ENCODE measurements at places on chromosomes 3 and 15.
A peak's percentile ranks its signal among the peaks of the same experiment; 100 is the strongest.

DNA sequence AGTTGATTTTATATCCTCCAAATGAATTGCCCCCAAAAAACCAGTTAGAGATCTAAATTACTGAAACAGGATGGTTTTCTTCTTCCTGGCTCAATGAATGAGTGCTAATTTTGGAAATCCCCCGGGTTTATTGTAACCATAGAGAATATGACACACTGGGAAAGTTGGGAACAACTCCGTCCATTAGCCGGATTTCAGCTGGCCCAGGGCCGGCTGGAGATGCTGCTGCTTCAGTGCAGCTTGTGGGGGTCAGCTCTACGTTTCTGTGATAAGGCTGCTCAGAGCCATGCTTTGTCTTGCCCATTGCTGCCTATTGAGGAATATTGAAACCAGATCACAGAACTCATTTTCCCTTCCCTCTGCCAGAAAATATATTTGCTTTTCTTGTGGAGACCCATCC lies 20.3 kb downstream of the GYG1 start:
- DNase-seq, result no peak

- DNase-seq, result no peak
Observed at GRCh38 chr3:73500321-73500720, 124.4 kb downstream of the PDZRN3 start.

- no peak for DNase-seq
Observed at GRCh38 chr3:55426486-55426885, 60.6 kb downstream of the WNT5A start.

DNA sequence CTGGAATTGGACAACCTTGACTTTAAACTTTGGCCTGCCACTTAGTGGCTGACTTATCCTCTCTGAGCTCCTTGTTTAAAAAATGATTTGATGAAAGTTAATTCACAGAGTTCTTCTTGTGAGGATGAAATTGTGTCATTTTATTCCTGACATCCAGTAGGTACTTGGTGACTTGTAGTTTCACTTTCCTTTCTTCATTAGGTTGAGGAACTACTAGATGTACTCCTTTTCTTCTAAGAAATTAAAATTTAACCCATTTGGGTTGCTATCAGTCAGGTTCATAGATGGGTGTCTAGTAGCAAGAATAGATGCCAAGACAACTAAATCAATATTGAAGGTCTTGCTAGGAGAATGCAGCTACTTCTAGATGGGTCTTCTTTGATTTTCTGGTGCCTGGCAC lies 5.2 kb downstream of the NR1D2 start:
- DNase-seq, result no peak

- DNase-seq, result no peak
Observed at GRCh38 chr3:38722781-38723568, 73.5 kb upstream of the SCN5A start.

- no peak for DNase-seq
Observed at GRCh38 chr15:35654332-35654731, 108.4 kb upstream of the DPH6 start.

DNA sequence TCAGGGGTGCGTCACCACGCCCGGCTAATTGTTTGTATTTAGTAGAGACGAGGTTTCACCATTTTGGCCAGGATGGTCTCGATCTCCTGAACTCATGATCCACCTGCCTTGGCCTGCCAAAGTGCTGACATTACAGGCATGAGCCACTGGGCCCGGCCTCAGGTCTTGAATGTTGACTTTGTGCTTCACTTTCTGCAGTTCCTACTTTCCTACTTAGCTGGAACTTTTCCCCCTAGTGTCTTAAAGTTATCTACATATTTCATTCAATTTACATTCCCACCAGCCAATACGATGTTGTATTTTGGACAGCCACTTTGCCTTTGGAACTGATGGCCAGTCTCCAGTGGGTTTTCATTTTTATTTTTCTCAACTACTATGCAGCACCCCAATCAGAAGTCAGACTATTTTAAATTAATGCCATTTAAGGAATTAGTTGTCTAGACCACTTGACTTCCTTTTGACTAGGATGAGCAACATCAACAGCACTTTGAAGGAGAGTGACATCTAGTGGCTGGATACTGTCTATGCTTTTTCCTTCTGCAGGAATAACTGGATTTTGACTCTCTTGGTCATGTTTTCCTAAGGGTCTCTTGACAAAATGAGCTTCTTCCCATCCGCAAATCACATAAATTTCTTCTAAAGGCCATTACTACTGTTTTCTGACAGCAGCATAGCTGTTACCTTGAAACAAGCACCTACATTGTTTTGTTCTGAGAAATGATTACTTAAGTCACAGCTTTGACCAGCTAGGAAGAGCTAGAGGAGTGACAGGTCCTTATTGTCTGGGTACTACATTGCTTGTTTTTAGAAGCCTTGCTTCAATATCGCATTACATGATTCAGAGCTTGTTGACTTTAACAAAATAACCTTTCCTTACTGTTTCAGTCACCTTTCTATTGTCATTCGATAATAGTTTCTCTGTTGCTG lies 140.2 kb downstream of the ITPR1 start:
- DNase-seq, result no peak

- DNase-seq, result no peak
Observed at GRCh38 chr3:29695201-29695600, 414.3 kb downstream of the RBMS3 start.

DNA sequence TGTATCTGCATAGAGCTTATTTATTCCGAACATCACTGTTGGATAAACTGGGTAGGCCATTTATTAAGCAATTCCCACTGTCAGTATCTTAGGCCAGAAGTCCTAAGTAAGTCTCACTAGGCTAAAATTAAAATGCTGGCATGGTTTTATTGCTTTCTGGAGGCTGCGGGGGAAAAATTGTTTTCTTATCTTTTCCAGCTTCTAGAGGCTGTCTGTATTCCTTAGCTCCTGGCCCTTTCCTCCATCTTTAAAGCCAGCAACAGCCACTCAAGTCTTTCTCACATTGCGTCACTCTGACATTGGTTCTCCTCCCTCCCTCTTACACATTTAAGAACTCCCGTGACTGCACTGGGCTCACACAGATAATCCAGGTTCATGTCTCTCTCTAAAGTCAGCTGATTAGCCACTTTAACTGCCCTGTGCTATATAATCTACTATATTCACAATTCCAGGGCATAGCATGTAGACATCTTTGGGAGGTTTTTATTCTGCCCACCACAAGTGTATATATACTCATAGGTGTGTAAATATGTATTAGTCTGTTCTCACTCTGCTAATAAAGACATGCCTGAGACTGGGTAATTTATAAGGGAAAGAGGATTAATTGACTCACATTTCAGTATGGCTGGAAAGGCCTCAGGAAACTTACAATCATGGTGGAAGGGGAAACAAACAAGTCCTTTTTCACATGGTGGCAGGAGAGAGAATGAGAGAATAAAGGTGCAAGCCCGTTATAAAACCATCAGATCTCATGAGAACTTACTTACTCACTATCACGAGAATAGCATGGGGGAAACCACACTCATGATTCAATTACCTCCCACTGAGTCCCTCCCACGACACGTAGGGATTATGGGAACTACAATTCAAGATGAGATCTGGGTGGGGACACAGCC lies 113.5 kb upstream of the SLC7A14 start:
- DNase-seq, result no peak

GRCh38 chr3:55491296-55491816 lies 4.2 kb upstream of the WNT5A start:
- no peak for DNase-seq

GRCh38 chr15:90054618-90055097 lies 47.6 kb downstream of the IDH2 start:
- DNase-seq, result no peak

DNA sequence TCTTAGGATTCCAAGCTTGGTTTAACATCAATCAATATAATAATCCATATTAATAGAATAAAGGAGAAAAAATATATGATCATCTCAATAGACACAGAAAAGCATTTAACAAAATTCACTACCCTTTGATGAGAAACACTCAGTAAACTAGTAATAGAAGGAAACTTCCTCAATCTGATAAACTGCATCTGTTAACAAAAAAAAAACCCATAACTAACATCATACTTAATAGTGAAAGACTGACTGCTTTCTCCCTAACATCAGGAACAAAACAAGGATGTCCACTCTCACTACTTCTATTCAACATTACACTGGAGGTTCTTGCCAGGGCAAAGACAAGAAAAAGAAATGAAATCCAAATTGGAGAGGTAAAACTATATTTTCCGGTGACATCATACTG lies 30.5 kb downstream of the LRRK1 start:
- DNase-seq, result no peak

GRCh38 chr15:51756482-51756881 lies 5.1 kb downstream of the TMOD2 start:
- DNase-seq, result no peak

DNA sequence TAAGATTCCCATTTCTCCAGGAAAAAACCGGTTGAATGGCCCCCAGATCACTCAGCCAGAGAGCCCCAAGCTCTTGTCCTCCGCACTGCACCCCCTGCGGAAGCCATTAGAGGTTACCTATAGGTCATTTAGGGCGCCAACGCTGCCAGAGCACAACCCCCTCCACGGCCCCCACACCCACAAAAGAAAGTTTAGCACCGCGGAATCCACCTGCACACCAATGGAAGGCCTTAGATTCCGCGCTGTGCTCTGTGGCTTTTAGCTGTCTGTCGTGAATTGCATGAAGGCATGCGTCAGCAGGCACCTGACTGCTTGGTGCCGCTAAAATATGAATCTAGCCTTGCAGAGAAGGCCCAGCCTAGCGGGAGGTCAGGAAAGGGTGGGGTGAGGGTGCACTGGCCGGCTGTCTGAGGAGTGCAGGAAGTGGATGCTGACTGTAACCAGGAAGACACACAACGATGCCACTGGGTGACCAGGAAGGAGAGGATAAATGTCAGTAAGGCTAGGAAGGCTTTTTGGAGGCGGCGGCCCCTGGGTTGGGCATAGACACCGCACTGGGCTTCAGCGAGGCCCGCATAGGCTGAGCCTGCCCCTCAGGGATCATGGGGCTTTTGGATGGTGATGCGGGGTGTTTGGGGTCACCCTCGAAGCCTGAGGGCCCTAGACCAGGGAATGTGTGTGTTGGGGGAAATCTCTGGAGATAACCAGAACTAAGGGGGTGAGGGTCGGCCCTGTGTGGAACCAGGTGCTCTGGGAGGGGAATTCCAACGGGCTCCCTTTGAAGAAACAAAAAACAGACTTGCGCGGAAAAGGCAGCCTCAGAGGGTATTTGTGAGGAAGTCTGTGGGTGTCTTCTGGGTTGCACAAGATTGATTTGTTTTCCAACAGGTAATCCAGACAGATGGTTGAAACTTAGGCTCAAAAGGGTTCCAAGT lies 976 bp upstream of the NUP210 start:
- DNase-seq, result peak; percentile 88

DNA sequence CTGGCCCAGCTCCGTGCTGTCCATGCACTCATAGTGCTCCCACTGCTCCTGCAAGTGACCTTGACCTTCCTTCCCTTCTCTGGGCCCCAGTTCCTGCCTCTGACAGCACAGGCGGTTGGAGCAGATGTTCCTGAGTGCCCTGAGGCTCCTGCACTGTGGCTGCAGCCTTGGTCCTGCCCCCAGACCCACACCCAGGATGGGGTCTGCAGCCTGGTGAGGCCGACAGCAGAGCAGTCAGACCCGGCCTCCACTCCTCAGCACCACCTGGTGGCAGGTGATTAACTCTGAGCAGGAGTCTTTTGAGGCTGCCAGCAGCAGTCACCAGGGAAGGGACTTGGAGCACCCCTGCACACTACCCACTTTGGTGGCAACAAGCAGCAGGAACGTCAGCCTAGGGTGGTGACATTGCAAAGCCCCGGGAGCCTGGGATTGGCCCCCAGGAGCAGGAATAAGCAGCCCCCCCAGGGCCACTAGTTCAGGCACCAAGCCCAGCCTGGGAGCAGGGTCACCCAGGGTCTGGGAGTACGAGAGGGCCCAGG lies 64.6 kb downstream of the CYP11A1 start:
- peak; percentile 59 for DNase-seq

DNA sequence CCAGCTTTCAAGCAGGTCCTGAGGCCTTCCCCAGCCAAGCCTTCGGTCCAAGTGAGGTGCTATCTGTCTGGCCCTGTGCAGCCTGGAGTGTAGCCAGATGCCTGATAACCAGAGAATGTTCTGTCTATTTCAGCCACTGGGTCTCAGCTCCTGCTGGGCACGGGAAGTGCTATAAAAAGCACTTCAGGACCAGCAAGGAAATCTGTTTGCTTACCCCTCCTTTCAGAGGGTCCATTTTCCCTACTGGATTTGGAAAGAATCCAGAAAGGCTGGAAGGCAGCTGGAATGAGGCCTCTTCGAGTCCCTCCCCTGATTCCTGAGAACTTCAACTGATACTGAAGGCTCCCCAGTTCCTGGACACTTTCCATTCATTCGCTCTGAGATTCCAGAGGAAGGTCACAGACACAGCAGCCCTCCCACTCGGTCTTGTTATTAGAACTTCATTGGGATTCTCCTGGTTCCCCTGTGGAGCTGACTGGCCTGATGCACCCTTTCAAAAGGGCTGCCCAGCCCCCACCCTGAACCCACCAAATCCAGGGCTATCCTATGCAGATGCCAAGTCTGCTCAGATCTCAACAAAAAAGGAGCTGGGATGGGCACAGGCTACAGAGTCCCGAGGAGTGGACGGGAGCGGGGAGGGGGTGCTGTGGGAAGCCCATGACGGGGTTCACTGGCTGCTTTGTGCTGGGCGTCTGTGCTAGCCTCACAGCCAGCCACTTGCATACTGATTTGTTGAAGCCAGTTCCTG lies 70.4 kb downstream of the UMPS start:
- DNase-seq, result no peak

DNA sequence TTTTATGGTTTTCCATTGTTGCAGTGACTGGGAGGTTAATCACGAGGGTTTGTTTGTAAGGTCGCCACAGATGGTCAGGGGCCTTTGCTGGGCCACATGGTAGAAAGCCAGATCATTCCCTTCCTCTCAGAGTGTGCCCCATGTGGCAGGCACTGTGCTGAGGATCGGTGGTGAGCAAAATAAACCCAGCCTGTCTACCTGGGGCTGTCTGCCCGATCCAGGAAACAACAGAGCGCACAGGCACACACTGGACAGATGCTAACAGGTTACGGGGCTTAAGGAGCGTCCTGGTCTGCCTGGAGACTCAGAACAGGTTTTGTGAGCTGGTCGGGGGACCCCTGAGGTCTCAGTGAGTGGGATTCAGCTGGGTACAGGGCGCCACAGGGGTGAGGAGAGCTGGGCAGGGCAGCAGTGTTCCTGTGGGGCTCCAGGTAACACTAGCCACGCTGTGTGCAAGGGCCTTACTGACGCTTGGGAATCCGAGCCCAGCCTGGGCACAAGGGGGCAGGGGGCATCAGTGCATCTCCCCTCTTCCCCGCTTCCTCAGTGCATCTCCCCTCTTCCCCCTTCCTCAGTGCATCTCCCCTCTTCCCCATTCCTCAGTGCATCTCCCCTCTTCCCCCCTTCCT lies 136.4 kb downstream of the DNAJB8 start:
- DNase-seq, result no peak

- DNase-seq, result no peak
Observed at GRCh38 chr3:149881879-149882278, 68.9 kb downstream of the RNF13 start.

DNA sequence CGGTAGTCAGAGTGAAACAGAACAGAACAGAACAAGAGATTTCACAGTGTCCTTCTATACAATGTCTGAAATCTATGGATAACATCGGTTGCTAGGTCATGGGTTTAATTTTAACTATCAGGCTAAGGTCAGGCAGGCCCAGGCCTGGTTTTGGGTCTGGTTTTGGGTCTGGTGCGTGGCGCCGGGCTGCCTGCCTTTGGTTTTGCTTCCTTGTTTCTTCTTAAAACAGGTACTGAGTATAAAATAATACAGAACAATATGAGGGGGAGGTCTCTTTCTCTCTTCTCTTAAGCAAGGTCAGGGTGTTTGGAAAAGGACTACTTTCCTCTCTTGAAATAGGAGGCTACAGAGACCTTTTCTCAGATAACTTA lies 1.4 kb downstream of the AEN start:
- DNase-seq, result no peak

Measured in activated CD8-positive, alpha-beta memory T cell treated with anti-CD3 and anti-CD28 coated beads, Interleukin-2, amount 10 ng/mL, durations not matched to agents 7 days and 5 days (primary cell).